ENCODE measurements at places on chromosomes 4 and X.

GRCh38 chr4:58734030-58734674 lies 1624.0 kb upstream of the IGFBP7 start:
- DNase-seq = no peak

- no peak for DNase-seq
Measured at GRCh38 chrX:6898371-6898770, 249.1 kb upstream of the STS start.

- no peak for DNase-seq
Measured at GRCh38 chr4:121938282-121939092, 13.4 kb downstream of the TRPC3 start.

DNA sequence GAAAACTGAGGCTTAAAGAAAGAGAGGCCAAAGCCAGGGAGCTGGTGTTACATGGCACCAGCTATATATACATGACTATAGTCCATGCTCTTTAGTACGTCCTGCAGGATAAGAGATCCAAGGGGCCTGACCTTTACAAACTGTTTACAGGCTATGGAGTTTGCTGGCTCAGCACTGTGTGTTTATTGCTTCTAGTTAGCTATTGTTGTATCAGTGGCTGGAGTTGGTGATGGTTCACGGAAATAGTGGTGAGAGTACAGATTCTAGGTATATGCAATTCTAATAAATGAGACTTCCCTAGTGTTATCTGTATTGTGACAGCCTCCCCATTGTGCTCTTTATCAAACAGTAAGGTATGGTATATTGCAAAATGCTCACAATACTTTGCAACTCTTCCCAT lies 46.5 kb downstream of the REPS2 start:
- no peak for DNase-seq

GRCh38 chr4:179804440-179804839 lies 2362.2 kb upstream of the AGA start:
- no peak for DNase-seq

GRCh38 chr4:137601934-137602333 lies 69.6 kb upstream of the PCDH18 start:
- DNase-seq = no peak

DNA sequence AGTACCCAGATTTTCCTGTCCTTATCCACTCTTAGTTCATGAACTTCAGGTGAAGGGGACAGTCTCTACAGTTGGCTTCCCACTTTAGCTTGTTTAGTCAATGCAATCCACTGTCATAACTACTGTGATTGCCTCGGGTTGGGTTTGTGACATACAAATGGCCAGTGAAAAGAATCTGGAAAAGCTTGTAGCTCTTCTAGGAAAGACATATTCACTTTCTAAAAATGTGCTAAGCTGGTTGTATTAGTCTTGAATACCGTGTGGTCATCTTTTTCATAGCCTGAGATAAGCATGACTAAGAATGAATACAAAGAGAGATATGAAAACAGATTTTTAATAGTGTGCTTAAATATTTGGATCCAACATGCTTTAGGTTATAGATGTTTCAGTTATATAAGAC lies 1443.5 kb upstream of the IGFBP7 start:
- no peak for DNase-seq
